NCI-H2107 (cell line): ENCODE measurements at places on chromosomes 4 and X.

DNA sequence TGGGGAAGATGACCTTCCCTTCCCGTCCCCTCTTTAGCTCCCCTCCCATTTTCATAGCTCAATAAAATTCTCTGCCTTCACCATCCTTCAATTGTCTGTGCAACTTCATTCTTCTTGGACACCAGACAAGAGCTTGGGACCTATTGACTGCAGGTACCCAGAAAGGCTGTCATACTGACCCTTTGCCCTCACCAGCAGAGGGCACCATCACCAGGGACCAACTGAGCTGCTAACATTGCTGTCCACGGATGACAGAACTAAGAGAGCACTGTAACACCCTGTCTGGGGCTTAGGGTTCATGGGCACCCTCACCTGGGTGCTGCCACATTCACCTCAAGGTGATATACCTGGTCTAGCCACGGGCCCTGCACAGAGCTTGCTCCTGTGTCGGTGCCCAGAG is 141.3 kb upstream of the VCX3B start:
- no peak for DNase-seq

- no peak for DNase-seq
Measured at GRCh38 chrX:136549226-136549625, 17.2 kb downstream of the VGLL1 start.

DNA sequence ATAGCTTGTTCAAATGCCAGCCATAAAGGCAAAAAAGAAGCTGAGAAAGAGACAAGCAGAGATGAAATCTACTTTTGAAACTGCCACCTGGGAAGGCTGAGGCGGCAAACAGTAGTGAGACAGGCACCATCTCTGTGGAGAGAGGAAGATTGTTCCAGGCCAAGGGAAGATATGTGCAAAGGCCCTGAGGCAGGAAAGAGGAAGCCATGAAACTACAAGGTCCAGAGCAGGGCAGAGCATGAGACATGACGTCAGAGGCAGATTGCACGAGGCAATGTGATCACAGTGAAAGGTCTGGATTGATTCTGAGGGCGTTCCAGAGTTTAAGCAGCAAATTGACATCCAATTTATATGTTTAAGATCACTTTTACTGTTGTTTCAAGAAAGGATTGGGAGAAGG is 226.1 kb downstream of the QDPR start:
- no peak for DNase-seq

DNA sequence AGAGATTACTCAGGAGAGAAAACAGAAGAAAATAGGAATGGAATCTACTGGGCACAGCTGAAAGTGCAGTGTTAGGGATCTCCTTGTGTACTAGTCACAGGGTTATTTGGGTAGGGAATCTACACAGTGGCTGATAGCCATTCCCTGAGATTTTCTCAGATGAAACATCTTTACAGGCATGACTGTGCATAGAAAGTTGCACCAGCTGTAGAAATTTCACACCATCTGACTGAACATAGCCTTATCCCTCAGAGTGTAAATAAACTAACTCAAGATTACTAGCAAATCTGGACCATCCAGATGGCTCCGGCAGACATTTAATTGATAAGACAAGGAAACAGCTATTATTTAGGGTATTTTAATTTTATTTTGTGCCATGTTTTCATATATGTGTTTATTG is 2053.5 kb upstream of the TENM3 start:
- DNase-seq, result no peak

GRCh38 chr4:78565971-78566372 is 14.4 kb downstream of the ANXA3 start:
- DNase-seq, result no peak

DNA sequence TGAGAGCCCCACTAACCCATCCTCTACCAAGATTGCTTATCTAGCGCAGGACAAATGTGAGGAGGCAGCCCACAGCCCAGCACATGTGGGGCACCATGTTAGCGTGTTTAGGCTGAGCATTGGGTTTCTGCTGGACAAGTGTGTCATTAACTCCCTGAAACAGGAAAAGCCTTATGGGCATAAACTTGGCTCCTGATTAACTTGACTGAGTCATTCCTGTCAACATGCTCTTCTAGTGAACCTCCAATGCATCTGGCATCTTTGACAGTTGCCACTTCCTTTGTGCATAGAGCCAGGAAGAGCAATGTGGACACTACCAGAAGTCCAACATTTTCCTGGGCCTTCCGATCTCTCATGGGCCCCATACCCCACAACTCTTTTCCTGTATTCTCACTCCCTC is 2.5 kb downstream of the SPIN2A start:
- DNase-seq, result no peak

DNA sequence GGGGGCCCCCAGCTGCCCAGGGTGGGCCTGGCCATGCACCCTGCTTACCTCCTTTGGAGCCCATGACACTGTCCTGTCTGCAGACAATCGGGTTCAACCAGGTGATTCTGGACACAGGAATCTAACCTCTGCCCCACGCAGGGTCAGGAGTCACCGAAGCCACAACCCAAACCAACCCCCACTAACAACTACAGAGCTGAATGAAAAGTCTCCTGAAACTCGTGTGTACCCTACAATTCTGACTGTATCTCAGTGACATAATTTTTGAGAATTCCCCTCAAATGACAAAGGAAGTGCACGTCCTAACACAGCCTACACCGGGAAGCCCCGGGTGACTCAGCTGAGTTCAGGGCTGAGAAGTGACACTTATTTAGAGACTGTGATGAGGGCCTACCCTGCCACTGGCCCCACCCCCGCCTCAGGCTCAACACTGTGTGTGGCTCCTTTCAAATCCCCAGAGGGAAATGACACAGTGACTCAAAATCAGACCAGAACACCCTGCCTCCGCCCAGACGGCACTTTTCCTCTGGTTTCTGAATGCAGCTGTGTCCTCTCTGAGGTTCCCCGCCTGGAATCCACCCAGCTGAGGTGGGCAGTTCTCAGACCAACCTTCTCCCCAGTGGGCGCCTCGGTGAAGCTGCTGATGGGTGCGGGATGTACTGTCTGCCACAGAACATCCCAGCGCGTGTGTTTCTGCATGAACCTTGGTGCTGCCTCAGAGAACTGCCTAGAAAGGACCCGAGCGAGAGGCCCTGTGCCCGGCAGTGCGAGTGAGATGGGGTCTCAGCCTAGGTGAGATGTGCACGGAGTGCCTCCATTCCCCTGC is 9.9 kb downstream of the TNIP2 start:
- DNase-seq, result no peak

DNA sequence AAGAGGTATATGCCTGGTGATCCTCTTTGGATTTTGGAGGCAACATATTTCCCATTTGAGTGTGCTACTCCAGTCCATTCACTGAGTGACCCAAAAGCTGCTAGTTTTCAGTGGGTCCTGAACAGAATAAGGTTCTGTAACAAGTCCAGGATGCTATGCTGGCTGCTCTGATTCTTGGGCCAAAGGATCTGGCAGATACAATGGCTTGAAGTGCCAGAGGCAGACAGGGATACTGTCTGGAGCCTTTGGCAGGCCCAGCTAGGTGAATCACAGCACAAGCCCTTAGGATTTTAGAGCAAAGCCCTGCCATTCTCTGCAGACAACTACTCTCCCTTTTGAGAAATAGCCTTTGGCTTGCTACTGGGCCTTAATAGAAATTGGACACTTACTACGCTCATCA is 40.6 kb downstream of the DCHS2 start:
- no peak for DNase-seq

- no peak for DNase-seq
Measured at GRCh38 chrX:132576939-132577338, 88.1 kb upstream of the MBNL3 start.

- DNase-seq, result no peak
Measured at GRCh38 chrX:149909324-149910177, 19.8 kb upstream of the HSFX4 start.

DNA sequence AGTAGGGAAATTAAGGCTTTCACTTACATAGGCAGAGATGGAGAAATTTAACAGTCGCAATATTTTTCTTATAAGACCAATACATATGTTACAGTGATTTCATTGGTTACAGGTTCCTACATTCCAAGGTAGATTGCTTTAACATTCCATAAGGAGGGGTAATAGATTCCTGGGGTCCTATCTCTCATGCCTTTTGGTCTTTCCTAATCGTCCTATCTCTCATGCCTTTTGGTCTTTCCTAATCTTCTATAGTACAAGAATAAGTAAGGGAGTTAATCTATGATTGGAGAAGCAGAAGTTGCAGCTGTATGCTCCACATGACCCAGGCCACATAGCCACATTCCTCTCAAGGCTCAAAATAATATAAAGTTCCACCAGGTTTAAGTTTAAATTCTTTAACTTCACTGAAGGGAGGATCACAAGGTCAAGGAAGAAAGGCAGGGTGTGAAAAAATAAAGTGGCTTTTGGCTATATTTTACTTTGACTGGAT is 285.0 kb upstream of the BOD1L1 start:
- DNase-seq, result no peak

DNA sequence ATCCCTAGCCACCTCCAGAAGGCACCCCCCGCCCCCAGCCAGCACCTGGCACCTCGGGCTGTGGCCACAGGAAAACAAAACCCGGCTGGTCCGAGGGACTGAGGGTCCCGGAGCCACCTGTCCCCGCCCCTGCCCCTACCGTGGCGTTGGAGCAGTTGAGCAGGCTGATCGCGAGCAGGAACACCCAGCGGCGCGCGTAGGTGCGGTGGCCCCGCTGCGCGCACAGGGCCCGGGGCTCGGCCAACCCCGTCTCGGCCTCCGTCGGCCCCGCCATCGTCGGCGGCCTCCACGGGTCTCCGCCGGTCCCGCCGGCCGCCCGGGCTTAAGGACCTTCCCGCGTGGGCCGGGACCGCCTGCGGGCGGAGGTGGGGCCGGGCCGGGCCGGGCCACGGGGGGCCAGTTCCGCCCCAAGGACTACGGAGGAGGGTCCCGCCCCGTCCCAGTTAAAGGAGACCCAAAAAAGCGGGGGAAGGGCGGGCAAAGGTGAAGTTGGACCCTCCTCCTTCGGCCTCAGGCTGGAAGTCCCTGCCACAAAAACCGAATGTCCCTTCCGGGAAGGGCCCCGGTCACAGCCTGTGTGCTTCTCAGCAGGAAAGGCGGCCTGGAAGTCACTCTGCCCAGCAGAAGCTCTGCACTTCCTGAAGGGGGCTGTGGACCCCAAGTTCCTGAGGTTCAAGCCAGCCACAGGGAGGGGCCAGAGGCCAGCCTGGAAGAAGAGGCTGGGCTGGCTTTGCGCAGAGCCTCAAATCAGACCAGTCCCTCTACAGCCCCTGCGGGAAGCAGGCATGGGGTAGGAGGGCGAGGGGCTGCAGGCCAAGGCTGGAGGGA is at the start of gene SLC49A3:
TSS of gene SLC49A3 (minus strand) at position 298 of the 828 bp plus-strand sequence. CDS start at position 274, 24 bp downstream.
- DNase-seq, result no peak

- no peak for DNase-seq
Measured at GRCh38 chr4:40199999-40200874, 3.4 kb downstream of the RHOH start.

DNA sequence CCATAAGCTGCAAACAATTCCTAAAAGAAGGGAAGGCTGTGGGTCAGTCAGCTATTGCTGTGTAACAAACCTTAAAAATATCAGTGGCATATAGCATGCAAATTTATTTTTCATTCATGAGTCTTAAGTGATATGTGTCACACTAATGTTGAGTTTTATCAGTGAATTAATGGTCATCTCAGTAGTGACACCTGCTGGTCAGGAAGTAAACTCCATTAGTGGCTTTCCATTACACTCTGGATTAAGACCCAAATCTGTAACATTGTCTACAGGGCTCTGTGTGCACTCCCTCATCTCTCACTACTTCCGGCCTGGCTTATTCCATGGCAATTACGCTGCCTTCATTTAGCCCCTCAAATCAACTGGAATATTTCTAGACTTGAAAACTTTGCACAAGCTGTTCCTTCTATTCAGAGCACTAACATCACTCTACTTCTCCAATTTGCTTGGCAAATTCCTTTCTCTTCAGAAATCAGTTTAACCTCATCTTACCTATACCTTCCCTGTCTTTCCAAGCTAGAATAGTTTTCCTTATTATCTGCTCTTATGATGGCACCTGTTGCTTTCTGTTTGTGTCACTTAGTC is 217.3 kb upstream of the TAPT1 start:
- no peak for DNase-seq

DNA sequence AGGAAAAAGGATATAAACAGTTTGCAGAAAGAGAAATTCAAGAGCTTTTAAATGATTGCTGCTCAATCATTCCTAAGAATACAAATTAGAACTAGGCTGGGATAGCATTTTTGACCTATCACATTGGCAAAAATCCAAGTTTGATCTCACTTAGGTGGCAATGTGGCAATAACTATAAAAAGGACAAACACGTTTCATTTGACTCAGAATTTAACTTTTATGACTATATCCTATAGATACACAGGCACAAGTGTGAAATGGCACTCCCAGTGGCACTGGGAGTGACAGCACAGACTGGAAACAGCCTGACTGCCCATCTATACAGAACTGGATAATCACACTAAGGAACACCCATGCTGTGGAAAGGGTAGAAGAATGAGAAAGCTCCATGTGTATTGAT is 11.1 kb downstream of the CENPU start:
- DNase-seq, result no peak

DNA sequence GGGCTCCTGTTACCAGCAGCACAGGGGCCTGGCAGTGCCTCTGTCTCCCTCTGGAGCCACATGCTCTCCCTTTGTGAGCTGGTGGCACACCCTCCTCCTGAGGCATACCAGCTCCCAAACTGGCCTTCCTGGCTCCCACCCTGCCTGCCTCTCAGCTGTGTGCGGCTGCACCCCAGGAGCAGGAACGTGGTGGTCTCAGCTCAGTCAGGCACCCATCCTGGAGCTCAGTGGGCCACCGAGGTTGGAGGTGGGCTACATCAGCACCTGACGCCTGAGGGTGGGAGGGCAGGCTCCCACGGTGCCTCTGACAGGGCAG is 85.9 kb upstream of the NKX1-1 start:
- DNase-seq, result no peak

- DNase-seq, result no peak
Measured at GRCh38 chrX:23134136-23134535, 134.4 kb downstream of the DDX53 start.

- DNase-seq, result no peak
Measured at GRCh38 chr4:1204286-1204827, 32.0 kb upstream of the SPON2 start.

DNA sequence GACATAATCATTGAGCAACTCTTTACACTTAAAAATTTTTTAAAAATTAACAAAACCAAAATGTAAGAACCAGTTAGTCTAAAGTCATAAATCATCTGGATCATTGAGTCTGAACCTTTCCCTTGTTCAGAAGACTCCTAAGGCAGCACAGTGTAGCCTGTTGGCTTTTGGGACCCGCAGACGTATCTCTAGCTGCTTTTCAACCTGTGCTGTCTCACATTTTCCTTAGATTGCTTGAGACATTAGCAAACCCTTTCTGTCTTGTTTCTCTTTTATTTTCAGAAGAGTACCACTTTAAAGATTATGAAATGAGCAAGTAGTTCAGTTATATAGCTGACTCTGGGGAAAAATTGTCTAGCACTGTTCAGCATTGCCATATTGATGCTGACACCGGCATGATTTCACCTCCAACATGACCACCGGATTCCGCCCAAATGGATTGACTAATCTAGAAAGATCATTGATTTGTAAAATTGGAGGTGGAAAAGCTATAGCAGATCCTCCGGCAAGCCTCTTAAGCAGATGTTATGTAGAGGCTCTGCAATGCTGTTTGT is 8.9 kb downstream of the TCEANC start:
- no peak for DNase-seq

- DNase-seq, result no peak
Measured at GRCh38 chrX:149121206-149121920, 383.7 kb downstream of the IDS start.

GRCh38 chr4:43837171-43837570 is 611.4 kb downstream of the KCTD8 start:
- no peak for DNase-seq
